ENCODE measurements at places on chromosomes 2 and 18. TPM values are rescaled to one million over a fixed set of nuclear protein-coding genes. Genes with fewer than 3 reads are reported as not detected.

FAM117B gene
- total RNA-seq: 19.6 TPM

DNA sequence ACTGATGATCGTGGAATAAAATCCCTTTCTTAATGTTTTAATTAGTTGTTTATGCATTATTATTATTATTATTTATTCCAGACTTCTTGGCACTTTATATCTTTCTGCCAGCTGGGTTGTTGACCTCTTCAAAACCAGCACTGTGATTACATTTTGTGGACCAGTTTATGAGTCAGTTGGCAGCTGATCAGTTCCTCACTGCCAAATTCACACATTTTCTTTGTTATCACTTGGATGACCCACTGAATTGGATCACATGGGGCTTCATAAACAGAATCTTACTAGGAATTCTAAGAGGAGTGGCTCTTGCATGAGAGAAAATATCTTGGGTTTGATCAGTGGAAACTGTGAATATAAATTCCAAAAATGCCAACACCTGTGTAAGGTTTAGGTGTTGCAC is 321.8 kb upstream of the SPRED2 start:
- DNase-seq: no peak

- DNase-seq: peak; percentile 9
Observed at GRCh38 chr2:41496908-41497307, 550.9 kb upstream of the PKDCC start.

GRCh38 chr2:199042660-199043379 is 414.9 kb downstream of the SATB2 start:
- no peak for DNase-seq

POTEJ gene
- 0.10 TPM for total RNA-seq

DNA sequence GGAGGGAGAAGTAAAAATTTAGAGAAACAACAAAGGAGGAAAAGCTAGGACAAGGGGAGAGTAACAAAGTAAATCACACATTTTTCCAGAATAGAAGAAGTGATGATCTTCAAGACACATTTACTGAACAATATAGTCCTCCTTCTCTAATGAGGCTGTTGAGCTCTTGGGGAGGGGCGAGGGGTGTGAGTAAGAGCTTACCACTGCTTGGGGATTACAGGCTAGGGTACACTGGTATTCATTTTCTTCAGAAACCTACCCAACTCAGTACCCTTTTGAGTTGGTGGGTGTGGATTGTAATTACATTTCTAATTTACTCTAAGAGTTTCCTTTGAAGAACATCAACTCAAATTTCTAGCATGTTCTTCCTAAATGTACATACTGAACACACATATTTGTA is 157.7 kb upstream of the ZFP36L2 start:
- DNase-seq: no peak

GRCh38 chr18:23532848-23533247 is 29.5 kb downstream of the RMC1 start:
- no peak for DNase-seq

CYTIP gene
- 64.0 TPM for total RNA-seq

GRCh38 chr18:76562286-76563122 is 67.5 kb upstream of the ZNF516 start:
- DNase-seq: no peak

GRCh38 chr2:100427627-100428258 is 10.3 kb upstream of the CHST10 start:
- DNase-seq: peak; percentile 63

GRCh38 chr2:226794751-226795171 is 4.9 kb downstream of the IRS1 start:
- no peak for DNase-seq

NR4A2 gene
- 0.59 TPM for total RNA-seq

DNA sequence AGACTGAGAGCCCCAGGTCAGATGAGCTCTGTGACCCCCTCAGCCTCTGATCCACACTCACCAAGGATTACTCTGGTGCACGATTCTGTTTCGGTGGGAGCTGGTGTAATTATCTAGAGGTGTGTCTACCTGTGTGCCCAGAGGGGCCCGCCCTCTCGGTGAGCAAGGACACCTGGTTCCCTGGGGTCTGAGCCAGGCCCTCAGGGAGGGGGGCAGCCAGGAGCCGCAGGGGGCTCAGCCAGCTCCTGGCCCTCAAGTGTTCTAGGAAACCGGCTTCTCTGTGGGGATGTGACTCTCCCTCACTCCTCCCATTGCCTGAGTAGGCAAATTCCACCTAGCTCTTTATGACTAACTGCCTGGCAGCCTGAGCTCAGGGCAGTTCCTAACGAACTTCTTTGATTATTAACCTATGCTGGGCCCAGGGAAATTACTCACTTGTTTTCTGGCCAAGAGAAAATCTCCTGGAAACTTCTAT is 17.4 kb downstream of the AGAP1 start:
- no peak for DNase-seq

- no peak for DNase-seq
Observed at GRCh38 chr2:200193331-200193730, 113.2 kb upstream of the SPATS2L start.

SPTBN1 gene
- 132 TPM for total RNA-seq

GRCh38 chr2:160909781-160910242 is 250.4 kb upstream of the TANK start:
- DNase-seq: no peak

BOLL gene
- not detected for total RNA-seq

SCN2A gene
- not detected for total RNA-seq

PROC gene
- not detected for total RNA-seq

DNA sequence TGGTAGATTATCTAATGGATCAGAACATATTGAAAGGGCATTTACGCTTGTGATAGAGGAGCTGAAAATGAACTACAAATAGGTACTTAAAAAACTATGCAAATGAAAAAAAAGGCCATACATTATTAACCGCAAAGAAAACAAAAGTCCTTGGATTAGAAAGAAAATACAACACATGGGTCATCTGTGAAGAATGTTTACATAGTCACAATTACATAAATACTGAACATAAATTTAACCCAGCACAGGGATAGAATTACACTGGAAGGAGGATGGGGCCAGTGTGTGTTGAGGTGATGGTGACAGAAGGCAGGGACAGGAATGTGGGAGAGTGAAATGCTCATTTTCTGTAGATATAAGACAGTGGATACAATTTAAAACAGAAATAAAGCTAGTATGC is 6.6 kb downstream of the NTSR2 start:
- no peak for DNase-seq

ANKRD62 gene
- total RNA-seq: 7.3 TPM

ANKRD29 gene
- total RNA-seq: not detected

- no peak for DNase-seq
Observed at GRCh38 chr2:108918941-108919341, 70.1 kb downstream of the EDAR start.

DNA sequence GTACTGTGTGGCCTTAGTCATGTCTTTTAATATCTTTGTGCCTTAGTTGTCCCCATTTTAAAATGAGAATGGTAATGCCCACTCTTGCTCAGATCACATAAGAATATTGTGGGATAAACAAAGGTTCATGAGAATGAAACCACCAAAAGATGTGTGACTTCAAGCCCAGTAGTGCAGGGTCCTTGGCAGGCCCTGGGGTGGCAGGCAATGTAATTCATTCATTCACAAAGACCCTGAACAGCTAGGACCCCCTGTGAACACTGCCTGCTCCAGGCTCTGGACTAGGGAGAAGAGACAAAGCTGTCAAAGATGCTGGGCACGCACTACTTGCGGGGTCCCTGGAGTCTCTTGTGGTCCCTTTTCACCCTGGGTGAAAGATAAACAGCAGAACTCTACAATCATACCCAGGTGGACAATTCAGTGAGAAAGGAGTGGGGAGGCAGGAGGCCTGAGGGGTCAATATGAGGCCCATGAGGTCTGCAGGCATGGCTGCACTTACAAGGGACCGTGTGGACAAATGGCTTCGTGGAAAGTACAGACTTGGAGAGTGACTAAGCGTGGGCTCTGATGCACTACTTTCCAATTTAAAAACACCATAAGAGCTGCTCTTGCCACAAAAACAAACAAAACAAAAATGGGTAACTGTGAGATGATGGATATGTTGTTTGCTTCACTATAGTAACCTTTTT is 136.1 kb downstream of the SMAD7 start:
- no peak for DNase-seq

DNA sequence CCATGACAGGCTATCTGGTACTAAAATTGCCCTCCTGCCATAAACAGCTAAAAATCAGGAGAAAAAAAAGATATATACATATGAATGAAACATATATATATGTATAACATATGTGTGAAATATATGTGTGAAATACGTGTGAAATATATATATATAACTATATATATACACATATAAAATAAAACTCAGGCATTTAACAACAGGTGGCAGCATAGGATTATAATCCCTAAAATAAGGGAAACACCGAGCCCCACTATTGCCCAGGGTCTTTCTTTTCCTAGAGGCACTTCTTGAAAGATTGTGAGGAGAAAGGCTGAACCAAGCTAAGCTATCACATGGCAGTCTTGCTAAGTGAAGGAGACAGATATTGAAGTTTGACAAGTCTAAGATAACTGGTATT is 65.9 kb upstream of the CYTIP start:
- DNase-seq: peak; percentile 11

DNA sequence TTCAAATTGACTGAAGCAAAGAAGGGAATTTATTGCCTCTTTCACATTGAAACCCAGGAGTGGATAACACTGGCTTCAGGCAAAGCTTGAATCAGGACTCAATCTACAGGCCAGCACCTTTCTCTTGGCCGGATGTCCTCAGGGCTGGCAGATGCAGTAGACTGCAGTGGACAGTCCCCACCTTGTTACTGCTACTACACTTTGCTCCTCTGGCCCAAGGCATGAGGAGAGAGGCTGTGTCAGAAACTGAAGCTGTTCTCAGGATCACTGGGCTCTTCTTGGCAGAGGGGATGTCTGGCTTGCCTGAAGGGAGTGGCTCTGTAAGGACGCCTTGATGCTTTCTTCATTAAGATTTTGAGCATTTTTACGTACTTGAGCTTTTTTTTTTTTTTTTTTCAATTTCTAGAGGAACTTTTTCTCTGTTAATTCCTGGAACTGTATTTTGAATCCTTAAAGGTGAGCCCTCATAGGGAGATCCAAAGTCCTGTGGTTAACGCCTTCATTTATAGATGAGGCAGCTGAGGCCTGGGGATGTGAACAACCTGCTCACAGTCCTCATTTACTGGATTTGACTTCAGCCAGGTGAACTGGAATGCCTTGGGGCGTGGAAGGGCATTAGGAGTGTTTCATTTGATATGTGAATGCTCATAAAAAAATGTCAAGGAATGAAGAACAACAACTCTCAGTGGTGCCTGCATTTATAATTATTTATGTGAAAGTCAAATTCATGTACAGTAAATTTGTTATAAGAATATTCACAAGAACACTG is 36.6 kb downstream of the CASP10 start:
- DNase-seq: no peak

GRCh38 chr18:13613591-13614501 is 112.5 kb downstream of the FAM210A start:
- peak; percentile 88 for DNase-seq

IL1RL2 gene
- total RNA-seq: not detected

DNA sequence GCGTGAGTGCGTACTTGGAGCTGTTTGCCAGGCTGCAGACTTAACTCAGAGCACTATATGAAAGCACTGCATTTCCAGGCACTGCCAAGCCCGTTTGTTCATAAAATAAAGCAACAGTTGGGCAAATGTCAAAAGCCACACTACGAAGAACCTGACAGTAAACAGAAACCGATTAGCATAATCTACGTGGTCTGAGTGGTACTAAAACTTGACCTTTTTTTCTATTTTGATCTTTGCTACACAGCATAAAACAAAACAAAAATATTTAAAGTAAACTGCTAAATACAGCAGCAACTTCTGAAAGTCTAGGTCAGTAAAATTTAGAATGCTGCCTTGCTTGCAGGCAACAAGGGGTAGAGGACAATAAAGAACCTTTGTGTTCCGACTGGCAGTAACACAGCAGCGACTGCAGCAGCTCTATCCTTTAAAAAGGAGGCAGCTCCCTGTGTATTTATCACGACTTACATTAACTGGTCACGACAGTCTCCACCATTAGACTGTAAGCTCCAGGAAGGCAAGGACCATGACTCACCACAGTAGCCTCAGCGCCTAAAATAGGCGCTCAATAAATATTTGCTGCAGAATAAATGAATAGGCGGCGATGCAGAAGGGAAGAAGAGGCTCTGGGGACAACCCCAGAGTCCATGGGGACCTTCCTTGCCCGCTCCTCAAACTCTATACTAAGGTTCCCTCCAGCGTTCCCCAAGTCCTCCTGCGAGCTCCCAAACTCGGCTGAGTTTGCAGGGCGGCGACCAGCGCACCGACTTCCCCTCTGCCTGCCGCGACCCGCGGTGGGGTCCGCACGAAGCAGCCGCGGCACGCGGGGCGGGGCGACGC is 902 bp downstream of the SS18 start:
- DNase-seq: peak; percentile 41

DNA sequence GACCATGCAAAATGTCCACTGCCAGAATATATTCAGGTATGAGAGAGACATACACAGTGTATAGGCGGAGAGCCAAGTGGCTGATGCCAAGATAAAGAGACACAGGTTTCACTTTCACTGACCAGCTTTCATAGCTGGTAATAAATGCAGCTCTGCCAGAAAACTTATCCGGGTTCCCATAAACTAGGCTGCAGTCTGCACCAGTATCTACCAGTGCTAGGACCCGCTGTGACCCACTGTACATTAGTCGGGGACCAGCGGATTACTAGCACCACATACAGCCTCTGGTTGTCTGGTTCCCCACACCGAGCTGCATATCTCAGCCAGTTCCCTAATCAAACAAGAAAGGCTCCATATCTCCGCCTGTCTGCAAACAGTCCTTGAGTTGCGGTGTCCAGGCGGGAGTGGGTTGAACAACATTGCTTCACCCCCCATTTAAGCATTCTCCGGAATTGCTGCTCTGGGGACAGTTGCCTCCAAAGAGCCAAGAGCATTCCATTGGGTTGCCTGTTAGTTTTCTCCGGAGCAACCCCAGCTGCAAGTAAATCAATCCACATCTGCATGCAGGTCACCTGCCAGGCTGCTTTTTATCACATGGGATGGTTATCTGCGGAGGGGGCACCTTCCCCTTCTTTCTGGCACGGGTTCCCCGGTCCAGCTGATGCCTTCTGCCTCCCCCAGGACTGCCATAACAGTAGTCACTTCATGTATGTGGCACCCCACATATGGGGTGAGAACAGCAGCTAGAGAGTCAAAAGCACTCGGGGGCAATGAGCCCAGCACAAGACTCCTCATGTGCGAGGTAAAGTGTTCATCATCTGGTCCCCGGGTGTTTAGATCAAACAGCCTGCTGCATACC is 18.0 kb upstream of the KLHL23 start:
- DNase-seq: no peak

GRCh38 chr18:68181956-68182355 is 533.0 kb downstream of the TMX3 start:
- DNase-seq: no peak

DNA sequence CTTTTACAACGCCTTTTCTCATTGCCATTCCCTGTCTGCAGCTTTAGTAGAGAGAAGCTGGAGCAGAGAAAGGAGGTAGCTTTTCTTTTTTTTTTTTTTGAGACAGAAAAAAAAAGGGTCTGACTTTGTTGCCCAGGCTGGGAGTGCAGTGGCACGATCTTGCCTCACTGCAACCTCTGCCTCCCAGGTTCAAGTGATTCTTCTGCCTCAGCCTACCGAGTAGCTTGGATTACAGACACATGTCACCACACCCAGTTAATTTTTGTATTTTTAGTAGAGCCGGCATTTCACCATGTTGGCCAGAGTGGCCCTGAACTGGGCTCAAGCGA is 25.0 kb upstream of the ACSL3 start:
- DNase-seq: no peak
